EL (cell line): ENCODE measurements at places on chromosomes 5 and 9.

DNA sequence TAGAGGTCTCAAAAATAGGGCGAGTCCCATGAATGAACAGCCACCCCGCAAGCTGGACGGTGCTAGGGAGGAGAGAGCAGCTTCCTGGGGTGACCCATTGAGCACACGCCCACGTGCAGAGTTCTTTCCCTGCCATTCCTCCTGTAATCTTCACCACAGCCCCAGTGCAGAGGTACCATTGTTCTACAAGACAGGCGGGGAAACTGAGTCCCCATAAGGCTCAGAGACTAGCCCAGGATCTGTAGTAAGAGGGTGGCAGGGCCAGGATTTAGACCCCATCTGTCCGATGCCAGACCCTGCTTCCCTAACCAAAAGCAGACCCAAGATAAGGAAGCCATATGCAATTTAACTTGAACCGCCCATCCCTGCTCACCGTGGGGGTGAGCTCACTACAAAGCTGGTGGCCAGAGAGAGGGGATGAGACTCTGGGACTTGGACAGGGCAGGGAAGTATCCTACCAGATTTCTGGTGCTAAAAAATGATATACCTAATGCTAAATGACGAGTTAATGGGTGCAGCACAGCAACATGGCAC lies 36.7 kb upstream of the ORM1 start:
- DNase-seq: no peak

DNA sequence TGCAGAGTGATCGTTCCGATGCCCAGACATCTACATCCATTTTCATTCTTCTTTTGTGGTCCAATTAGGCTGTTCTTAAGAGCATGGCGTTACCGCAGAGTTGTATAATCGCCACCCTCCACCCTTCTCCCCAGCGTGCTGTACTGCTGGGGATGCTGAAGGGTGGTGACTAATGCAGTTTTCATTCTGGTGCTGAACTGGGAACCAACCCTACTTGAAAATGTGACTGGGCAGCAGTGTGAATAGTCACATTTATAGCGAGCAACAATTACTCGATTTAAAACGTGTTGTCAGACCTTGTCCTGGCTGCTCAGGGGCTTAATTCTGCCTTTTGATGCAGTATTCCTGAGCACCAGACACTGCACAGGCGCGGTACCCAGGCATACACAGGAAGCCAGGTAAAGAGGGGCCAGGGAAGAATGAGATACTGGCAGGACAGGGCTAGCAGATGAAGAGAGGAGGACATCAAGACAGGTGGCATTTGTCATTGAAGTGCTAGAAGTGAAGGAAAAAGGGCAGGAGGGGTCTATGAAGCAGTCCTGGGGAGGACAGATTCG lies 719 bp upstream of the ISCA1 start:
- peak; percentile 89 for DNase-seq

DNA sequence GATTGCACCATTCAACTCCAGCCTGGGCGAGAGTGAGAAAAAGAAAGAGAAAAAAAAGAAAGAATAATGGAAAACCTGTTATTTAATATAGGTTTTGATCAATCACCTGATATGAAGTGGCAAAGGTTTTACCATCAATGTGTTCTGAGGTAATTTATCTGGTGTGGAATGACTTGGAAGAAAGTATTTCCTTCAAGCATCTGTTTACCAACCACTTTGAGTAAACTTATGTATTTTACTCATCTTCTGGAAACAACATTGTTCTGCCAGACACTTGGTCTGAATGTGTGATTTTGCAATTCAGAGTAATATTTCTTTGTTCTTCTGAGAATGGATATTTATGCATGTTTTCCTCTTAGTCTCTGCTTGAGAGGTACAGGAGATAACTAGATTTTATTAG lies 24.3 kb downstream of the KIF2A start:
- DNase-seq: no peak

GRCh38 chr9:38032266-38033110 lies 36.5 kb downstream of the SHB start:
- no peak for DNase-seq

DNA sequence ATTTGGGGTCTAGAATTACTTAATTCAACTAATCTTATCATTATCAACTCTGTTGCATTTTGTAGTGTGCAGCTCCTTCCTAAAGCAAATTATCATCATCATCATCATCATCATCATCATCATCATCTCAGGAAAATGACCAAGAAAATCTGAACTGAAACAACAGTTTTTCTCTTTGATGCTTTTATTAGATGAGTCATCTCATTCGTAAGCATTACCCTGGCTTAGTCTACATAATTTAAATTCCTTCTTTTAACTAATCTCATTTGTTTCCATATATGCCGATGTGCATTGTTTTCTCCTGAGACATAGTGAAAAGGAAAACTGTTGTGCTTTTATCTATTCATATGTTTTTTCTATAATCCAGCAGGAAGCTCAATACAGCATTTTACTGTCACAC lies 173.0 kb upstream of the PDE4D start:
- DNase-seq: peak; percentile 84

GRCh38 chr9:33202552-33203201 lies 35.5 kb upstream of the B4GALT1 start:
- DNase-seq: peak; percentile 40

DNA sequence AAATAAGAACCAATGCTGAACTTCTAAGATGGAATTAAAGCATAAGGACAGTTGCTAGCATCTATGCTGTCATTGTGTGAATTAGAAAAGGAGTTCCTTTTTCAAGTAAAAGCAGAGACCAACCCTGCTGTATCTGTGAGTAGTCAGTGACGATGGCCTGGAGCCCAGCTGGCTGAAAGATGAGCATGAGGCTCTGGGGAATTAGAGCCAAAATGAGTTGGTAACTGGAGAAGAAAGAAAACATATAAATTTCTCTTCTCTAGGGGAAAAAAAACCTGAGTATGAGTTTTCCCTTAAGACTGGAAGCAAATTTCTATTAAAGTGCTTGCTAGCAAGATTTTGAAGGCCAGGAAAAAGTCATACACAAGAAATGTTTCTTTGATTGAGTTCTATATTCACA lies 1.6 kb upstream of the SPZ1 start:
- no peak for DNase-seq

- no peak for DNase-seq
Observed at GRCh38 chr9:14183001-14183400, 130.9 kb downstream of the NFIB start.

DNA sequence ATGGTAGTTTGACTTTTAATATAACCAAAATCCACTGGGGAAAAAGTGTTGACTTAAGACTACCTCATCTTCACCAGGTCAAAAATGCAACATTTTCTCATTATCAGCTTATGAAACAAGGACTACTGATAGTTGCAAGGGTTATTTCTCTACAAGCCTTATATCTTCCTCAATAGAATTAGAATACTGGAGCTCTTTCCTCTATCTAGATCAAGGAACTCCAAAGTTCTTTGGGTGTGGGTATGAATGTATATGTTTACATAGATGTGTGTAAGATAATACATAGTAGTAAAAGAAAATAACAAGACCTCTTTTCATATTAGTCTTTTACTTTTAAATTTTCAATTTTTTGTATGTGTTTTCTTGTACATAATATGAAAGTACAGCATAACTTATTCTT lies 244.5 kb downstream of the MLLT3 start:
- DNase-seq: no peak

DNA sequence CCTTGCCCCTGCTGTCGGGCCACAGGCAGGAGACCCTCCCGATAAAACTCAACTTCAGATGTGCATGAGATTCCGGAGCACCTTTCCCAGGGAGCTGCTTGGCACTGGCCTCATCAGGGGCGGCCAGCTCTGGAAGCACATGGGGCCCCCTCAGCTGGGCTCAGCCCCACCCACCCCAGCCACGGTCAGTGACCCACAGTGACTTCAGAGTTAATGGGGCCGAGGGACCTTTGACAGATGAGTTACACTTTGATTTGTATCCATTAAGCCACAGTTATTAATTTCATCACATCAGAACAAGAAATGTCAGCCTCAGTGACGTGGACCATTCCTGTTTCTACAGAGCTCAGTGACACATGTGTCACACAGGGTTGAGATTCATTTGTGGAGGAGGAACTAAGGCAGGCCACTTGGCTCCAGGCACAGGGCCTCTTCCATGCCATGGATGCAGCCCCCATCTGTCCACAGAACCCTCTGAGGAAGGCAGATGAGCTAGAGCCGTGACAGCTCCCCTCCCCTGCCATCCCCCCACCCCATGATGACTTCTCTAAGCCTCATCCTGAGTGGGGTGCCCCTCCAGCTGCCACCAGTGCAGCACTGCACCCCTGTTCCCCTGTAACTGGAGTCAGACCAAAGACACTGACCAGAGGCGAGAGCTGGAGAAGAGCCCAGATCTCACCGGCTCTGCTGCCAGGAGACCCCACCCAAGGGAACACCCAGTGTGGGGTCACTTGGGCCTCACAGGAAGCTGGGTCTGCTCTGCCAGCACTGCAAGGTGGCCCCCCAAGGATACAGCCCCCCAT lies 69.4 kb upstream of the ADAMTS2 start:
- DNase-seq: no peak

DNA sequence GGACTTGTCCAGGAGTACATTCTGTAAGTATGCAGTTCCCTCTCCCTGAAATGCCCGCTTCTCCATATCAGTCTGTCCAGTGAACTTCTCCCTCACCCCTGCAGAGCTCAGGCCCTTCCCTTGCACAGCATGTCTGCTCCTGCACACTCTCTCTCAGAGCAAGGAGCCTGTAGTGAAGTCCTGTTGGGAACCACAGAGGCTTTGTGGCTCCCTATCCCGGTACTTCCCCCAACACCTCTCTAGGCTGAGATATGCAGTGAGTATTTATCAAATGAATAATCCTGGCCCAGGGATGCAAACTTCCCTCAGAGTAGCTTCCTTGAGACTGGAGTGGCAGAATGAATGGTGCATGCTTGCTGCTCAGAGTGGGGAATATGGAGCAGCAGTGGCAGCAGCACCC lies 48.8 kb downstream of the POC5 start:
- DNase-seq: no peak

DNA sequence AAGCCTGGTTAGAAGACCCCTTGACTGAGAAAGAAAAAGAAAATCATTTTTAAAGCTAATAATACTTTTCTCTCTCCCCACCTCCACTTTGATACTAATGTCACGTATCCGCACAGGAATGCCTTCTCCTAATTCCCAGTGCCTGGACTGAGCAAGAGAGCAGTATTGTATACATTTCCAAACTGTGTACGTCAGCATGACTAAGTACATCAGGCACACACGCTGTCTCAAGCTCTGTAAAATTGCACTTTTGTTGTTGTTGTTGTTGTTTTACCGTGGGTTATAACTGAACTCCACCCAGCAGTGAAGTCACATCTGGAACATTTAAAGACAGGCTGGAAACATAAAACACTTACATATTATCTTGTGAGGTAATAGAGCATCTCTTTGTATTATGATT lies 407.6 kb downstream of the DNAH5 start:
- DNase-seq: peak; percentile 55

DNA sequence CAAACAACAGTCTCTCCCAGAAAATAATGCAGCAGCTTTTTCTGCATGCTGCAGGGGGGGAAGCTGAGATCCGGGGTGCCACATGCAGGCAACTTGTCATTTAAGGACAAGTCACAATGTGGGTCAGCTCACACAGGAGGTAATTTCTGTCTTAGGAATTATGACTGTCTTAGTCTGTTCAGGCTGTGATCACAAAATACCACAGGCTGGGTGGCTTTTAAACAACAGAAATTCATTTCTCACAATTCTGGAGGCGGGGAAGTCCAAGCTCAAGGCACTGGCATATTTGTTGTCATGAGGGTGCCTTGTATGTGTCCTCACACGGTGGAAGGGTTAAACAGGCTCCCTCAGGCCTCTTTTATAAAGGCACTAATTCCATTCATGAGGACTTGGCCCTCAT lies 127.7 kb downstream of the DIRAS2 start:
- no peak for DNase-seq

DNA sequence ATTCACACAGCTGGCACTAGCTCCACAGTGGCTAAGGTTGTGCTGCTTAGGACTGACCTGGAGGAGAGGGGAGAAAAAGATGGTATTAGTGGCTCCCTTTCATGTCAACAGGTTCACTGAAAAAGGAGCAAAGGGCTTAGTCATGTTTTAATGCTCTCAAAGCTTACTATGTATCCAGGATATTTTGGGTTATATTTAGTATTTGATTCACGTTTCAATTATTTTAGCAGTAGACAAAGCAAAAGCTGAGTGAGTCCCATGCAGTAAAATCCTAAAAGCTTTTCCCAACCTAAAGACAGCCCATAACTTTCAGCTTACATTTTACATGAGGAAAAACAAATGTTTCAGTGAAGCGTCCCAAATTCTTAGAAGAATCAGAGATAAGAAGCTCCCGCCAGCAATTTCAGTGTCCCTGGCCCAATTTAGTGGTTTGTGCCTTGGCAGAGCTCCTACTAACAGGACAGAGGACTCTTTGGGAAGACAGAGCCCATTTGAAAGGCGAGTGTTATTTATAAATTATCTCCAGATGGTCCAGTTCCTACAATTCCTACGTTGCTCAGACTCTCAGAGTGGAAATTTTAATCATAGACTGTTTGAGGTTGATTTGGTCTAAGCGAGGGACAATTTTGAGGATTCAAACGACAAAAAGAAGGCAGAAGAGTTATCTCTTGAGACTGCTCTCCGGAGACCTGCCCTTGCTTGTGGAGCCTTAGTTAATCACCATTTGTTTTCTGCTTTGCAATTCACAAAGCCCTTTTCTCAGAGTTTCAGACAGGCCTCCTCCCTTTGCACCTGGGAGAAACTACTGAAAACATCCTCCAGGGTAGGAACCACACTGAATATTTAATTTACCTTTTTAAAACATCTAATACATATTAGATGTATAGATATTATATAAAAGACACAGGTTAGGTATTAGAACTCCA lies 225.0 kb upstream of the ANKRD55 start:
- peak; percentile 27 for DNase-seq

DNA sequence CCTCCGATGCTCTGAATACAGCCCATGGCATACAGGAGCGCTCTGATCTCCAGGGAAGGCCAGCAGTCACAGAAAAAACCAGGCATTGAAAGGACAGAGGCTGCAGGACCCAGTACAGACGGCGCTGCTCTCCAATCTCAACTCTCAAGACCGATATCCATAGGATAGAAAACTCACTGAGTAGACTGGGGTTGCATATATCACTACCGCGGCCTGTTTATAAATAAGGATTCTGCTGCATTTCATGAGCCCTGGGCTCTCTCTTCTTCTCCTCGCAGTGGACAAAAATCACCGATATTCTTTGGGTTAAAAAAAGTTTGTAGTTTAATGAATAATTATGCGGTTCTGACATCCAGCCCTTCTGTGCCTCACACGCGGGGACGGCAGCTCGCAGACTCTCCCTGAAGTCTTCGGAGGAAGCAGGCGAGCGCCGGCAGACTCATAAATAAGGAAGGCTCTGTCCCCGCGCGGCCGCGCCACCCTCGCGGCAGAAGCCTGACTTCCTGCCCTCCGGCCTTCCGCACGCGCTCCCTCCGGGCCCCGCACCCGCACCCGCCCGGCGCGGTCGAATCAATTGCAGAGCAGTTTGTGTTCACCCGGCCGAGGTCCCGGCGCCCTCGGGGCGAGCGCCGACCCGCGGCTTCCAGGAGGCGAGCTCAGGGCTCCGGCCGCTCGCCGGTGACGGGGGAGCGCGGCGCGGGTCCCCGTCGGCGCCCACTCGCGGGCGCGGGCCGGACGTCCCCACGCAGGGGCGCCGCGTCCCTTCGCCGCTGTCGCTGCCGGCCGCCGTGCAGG lies at the start of gene FAM78A:
TSS of gene FAM78A (minus strand) at position 417 of the 795 bp plus-strand sequence. CDS start at position 86, 331 bp downstream.
- DNase-seq: no peak
